ENCODE measurements at places on chromosomes 1 and 21. TPM values are rescaled to one million over a fixed set of nuclear protein-coding genes. Genes with fewer than 3 reads are reported as not detected.

Gene FMOD
- not detected for total RNA-seq

Gene FAM89A
- 12.4 TPM for total RNA-seq

Gene CACNA1S
- not detected for total RNA-seq

- no peak overlapping the region for H3K27ac ChIP-seq
- DNase-seq = no peak
- no peaks in the 10 kb centered on the region for H3K27me3 ChIP-seq
- no peaks in the 10 kb centered on the region for H3K36me3 ChIP-seq
Observed at GRCh38 chr21:42815217-42815616, 64.1 kb downstream of the WDR4 start.

- H3K36me3 ChIP-seq = no peaks in the 10 kb centered on the region
- no peak for DNase-seq
- H3K27me3 ChIP-seq = no peaks in the 10 kb centered on the region
- H3K4me3 ChIP-seq = no peak overlapping the region
- no peak overlapping the region for H3K27ac ChIP-seq
- peaks cover 10% of the 10 kb centered on the region for H3K4me1 ChIP-seq
Observed at GRCh38 chr1:24752305-24752704, 7.1 kb downstream of the CLIC4 start.

DNA sequence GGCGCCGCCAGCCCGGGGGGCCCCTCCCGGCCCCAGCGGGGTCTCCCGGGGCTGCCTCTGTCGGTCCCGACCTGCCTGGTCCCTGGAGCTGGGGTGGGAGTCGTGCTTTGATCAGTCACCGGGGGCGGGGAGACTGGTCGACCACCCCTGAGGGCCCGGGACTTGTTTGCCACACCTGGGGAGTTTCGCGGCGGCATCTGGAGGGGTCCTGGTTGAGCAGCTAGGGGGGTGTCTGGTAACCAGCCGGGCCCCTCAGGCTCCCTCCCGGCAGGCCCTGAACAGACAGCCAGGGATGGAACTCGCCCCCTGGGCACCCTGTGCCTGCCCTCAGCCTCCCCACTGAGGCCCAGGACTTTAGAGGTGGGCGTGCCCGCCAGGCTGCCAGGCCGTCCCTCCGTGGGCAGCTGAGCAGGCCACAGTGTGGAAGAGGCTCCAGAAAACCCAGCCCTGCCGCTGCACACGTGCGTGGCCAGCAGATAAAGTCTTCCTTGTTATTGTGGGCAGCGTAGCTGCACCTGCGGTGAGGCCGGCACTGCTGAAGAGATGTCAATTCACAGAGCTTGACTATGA, 13.3 kb upstream of the SAMD11 start:
- DNase-seq = no peak
- H3K4me3 ChIP-seq = no peak overlapping the region
- H3K27ac ChIP-seq = no peak overlapping the region
- H3K4me1 ChIP-seq = peaks cover 18% of the 10 kb centered on the region
- peaks cover 2% of the 10 kb centered on the region for H3K27me3 ChIP-seq

GRCh38 chr21:30227633-30228404, 11.9 kb upstream of the CLDN8 start:
- no peaks in the 10 kb centered on the region for H3K36me3 ChIP-seq
- peak overlapping the region; percentile 10 for H3K4me3 ChIP-seq

DNA sequence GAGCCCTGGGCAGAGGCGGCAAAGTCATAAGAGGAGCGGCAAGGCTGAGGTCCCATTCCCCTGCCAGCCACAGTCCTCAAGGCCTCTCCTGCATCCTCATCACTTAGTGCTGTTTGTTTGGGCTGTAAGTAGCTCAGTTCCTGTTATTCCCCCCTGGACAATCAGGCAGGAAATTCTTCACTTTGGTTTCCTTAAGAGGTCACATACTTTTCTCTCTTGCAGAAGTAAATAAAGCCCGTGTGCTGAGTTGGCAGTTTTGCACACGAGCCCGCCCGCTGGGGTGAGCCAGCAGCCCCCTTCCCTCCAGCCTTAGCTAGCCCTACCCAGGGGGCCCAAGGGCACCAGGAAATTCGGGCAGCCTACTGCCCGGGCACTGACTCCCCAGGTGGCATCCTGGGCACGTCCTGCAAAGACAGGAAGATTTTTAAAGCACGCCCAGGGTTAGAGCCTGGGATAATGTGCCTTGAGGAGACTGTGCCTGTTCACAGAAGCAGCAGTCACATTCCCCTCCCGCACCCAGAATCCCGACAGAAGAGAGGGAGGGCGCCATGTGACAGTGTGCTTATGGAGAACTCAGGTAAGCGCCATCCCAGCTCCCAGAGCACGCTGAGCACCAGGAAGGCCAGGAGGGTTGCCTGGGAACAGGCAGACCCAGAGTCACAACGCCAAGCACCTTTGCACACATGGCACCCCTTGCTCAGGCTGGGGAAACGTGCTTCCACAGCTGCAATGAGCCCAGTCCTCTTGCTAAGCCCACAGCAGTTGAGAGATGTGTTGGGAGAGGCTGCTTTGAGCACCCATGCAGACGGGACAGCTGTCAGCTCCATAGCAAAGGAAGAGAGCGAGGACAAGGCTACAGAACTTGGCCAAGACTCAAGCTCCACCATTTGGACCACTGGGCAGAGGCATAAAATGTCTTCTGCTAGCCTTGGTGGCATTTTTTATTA, 144.5 kb upstream of the TMEM51 start:
- H3K4me1 ChIP-seq = no peaks in the 10 kb centered on the region
- no peaks in the 10 kb centered on the region for H3K36me3 ChIP-seq
- no peak overlapping the region for H3K4me3 ChIP-seq
- no peaks in the 10 kb centered on the region for H3K27me3 ChIP-seq

DNA sequence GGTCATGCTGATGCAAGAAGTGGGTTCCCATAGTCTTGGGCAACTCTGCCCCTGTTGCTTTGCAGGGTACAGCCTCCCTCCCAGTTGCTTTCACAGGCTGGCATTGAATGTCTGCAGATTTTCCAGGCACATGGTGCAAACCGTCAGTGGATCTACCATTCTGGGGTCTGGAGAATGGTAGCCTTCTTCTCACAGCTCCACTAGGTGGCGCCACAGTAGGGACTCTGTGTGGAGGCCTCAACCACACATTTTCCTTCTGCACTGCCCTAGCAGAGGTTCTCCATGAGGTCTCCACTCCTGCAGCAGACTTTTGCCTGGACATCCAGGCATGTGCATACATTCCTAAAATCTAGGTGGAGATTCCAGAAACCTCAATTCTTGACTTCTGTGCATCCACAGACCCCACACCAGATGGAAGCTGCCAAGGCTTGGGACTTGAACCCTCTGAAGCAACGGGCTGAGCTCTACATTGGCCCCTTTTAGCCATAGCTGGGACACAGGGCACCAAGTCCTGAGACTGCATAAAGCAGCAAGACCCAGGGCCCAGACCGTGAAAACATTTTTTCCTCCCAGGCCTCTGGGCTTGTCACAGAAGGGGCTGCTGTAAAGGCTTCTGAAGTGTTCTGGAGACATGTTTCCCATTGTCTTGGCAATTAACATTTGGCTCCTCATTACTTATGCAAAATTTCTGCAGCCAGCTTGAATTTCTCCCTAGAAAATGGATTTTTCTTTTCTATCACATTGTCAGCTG, 466.2 kb upstream of the PBX1 start:
- no peak for DNase-seq
- H3K4me3 ChIP-seq = no peak overlapping the region
- H3K27ac ChIP-seq = no peak overlapping the region
- no peaks in the 10 kb centered on the region for H3K36me3 ChIP-seq
- H3K4me1 ChIP-seq = no peaks in the 10 kb centered on the region
- H3K27me3 ChIP-seq = no peaks in the 10 kb centered on the region

DNA sequence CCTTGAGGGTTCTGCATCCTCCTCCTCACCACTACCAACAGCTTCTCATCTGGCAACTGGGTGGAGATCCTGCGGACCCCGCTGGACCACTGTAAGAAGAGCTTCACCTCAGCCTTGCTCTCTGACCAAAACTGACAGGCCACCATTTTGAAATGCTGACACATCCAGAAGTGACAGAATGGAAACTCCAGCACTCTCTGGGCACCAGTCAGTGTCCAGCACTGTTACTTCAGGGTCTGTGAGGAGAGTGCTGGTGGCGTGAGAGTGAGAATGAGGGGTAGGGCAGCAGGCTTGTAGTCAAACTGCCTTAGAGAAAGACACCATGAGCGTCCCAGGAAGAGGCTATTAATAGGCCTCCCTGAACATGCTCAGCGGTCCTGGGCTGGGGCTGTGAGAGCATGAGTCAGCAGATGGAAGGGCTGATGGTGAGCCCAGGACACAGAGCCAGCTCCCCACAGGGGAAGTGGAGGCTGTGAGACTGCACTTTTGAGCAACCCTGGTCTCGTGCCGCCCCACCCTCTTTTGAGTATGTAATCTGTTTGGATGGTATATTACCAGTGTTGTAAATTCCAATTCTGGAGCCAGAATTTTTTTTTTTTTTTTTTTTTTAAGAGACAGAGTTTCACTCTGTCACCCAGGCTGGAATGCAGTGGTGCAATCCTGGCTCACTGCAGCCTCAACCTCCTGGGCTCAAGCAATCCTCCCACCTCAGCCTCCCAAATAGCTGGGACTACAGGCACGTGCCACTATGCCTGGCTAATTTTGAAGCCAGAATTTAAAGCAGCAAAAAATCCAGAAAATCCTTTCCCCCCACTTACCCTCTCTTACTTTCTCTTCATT, 34.4 kb upstream of the SLC30A1 start:
- H3K4me1 ChIP-seq = peaks cover 5% of the 10 kb centered on the region
- no peaks in the 10 kb centered on the region for H3K27me3 ChIP-seq
- DNase-seq = peak; percentile 39
- no peaks in the 10 kb centered on the region for H3K36me3 ChIP-seq

- no peak overlapping the region for H3K4me3 ChIP-seq
- no peaks in the 10 kb centered on the region for H3K36me3 ChIP-seq
- peaks cover 4% of the 10 kb centered on the region for H3K4me1 ChIP-seq
- no peak overlapping the region for H3K27ac ChIP-seq
- DNase-seq = no peak
Observed at GRCh38 chr1:92123868-92124267, 43.7 kb downstream of the BTBD8 start.

GRCh38 chr1:108560874-108561459, 1.1 kb downstream of the EEIG2 start:
- DNase-seq = peak; percentile 61
- H3K4me1 ChIP-seq = peaks cover 17% of the 10 kb centered on the region
- no peaks in the 10 kb centered on the region for H3K27me3 ChIP-seq
- no peaks in the 10 kb centered on the region for H3K36me3 ChIP-seq

GRCh38 chr1:201501812-201502510, 5.0 kb downstream of the CSRP1 start:
- peaks cover 43% of the 10 kb centered on the region for H3K4me1 ChIP-seq
- no peaks in the 10 kb centered on the region for H3K27me3 ChIP-seq
- DNase-seq = no peak
- H3K4me3 ChIP-seq = no peak overlapping the region
- H3K27ac ChIP-seq = peak overlapping the region; percentile 89
- H3K36me3 ChIP-seq = no peaks in the 10 kb centered on the region

DNA sequence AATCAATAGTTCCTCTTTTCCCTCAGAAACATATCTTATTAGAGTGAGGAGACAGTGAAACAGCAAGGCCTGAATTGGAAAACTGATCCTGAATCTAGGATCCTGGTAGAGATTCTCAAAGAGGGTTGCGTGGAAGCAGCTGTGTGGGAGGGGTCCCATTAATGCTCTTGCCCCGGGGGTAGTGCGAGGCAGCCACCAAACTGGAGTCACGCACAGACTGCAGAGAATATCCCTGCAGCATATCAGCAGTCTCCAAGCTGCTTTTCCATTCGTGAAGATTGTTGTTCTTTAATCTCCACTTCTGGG, 150.1 kb downstream of the DISC1 start:
- peaks cover 22% of the 10 kb centered on the region for H3K4me1 ChIP-seq
- H3K27ac ChIP-seq = no peak overlapping the region
- DNase-seq = no peak
- H3K4me3 ChIP-seq = no peak overlapping the region
- H3K27me3 ChIP-seq = no peaks in the 10 kb centered on the region

DNA sequence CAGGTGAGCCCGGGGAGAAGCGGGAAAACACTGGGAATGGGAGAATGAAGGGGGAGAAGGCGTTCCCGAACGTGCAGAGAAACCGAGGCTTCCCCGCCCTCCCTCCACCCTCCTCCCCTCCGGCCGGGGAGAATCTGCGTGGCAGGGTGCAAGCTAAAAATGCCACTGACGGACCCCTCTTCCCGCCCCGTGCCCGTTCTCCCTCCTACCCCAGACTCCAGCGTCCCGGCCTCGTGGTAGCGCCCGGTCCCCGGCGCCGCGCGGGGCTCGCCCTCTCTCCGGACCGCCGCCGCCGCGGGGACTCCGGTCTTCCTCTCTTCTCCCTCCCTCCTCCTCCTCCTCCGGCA, 81.6 kb upstream of the AK4 start:
- peak overlapping the region; percentile 88 for H3K4me3 ChIP-seq
- peaks cover 8% of the 10 kb centered on the region for H3K4me1 ChIP-seq
- no peaks in the 10 kb centered on the region for H3K27me3 ChIP-seq
- no peaks in the 10 kb centered on the region for H3K36me3 ChIP-seq
- no peak for DNase-seq

DNA sequence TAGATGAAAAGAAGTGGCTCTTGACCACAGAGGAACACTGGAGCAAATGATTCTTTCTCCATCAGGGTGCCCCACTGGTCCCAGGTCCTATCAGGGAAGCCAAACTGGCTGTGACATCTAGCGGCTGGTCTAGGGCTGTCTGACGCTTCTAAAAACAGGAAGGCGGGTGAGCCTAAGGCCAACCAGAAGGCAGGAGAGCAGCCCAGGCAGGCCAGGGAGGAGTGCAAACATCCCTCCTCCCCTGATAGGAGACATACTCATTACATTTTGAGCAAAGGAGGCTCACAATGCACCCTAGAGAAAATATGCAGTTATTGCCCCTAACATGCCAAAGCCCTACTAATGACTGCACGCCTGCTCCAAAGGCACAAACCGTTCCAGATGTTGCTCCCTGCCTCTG, 10.4 kb upstream of the FOXE3 start:
- no peak overlapping the region for H3K27ac ChIP-seq
- no peak for DNase-seq
- no peaks in the 10 kb centered on the region for H3K4me1 ChIP-seq
- H3K27me3 ChIP-seq = no peaks in the 10 kb centered on the region
- H3K4me3 ChIP-seq = no peak overlapping the region
- H3K36me3 ChIP-seq = no peaks in the 10 kb centered on the region
